ENCODE measurements at places on chromosomes 1 and 21.

- DNase-seq: no peak
Observed at GRCh38 chr1:228101994-228102790, 933 bp downstream of the C1orf35 start.

DNA sequence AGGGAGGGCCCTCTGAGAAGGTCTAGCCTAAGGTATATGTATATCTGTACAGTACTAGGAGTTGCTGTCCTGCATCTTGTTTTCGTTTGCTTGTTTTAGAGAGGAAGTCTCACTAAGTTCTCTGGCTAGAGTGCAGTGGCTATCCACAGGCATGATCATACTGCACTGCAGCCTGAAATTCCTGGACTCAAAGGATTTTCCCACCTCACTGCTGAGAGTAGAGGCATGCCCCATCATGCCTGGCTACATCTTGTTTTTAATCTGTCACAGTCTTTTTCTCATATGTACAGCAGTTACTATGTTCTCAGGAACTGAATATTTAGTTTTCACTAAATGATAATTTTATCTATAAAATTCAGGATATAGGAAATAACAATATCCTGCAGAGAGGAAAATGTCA is 15.3 kb upstream of the PYHIN1 start:
- no peak for DNase-seq

- DNase-seq: no peak
Observed at GRCh38 chr1:21298981-21299391, 8.7 kb upstream of the ECE1 start.

DNA sequence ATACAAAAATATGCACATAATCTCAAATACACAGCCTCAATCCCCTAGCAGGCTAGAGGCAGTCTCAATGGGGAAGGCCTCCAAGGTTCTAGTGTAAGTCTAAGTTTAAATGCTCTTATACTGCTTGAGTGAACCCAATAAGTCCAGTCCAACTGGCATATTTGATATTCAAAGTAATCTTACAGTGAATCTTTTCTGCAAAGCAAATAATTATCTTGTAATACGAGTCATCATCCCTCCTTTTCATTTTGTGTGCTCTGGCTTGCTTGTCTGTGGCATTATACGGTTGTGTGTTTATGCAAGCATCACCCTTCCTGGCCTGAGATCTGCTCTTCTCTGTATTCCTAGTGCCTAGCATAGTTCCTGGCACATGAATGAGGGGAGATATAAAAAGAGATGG is 166.9 kb upstream of the HMGB4 start:
- DNase-seq: no peak

- DNase-seq: no peak
Observed at GRCh38 chr21:42453224-42453985, 42.6 kb downstream of the RSPH1 start.

- peak; percentile 29 for DNase-seq
Observed at GRCh38 chr1:77888781-77889642, 588 bp downstream of the NEXN start.

- DNase-seq: peak; percentile 56
Observed at GRCh38 chr1:56644064-56644918, 823 bp upstream of the PRKAA2 start.

- DNase-seq: peak; percentile 66
Observed at GRCh38 chr1:61851849-61852669, 109.8 kb downstream of the PATJ start.

- no peak for DNase-seq
Observed at GRCh38 chr1:108854221-108855019, 2.5 kb downstream of the AKNAD1 start.

DNA sequence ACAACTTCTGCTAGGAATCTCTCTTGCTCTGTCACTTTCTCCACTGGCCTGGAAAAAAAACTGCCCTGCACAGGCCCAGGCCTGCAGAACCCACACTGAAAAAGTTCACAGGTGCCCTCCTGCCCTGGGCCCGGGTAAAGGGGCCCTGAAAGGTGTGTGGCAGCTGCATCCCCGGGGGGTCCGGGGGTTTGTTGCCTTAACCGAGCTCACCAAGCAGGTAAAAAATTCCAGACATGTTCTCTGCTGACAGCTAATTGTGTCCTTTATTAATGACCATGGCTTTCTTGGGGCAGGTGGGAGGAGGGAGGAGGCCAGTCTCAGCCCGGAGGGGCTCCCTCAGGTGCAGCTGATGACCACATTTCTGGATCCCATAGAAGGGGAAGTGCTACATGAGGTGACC is 122.9 kb downstream of the LACTBL1 start:
- no peak for DNase-seq

GRCh38 chr1:37762516-37762915 is 2.4 kb downstream of the EPHA10 start:
- no peak for DNase-seq

DNA sequence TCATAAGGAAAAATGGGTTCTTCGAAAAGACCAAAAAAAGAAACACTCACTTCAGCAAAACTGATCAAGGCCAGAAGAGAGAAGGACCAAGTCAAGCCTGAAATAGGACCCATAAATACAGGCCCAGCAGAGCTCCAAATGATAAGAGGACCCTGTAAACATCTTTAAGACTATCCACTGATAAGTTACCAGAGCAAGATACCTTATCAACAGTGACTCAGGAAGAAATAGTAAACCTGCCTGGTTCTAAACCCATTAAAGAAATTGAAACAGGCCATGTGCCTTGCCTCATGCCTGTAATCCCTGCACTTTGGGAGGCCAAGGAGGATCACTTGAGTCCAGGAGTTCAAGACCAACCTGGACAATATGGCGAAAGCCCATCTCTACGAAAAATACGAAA is 81.8 kb upstream of the ERRFI1 start:
- DNase-seq: no peak

DNA sequence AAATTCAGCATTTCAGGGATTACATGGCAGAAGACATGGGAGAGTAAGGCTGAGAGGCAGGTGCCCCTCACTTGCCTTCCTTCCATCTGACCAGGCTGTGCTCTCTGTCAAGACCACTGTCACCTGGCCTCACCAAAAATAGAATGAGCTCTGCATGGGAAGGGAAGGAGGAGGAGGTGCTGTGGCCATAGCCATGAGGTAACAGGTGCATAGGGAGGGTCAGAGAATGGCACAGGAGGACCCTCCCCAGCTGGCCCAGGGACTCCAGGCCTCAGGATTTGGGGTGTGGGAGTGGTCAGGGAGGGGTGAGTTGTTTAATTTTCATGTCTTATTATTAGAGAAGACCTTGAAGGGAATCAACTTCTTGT is 192.3 kb downstream of the FCRL5 start:
- DNase-seq: no peak

DNA sequence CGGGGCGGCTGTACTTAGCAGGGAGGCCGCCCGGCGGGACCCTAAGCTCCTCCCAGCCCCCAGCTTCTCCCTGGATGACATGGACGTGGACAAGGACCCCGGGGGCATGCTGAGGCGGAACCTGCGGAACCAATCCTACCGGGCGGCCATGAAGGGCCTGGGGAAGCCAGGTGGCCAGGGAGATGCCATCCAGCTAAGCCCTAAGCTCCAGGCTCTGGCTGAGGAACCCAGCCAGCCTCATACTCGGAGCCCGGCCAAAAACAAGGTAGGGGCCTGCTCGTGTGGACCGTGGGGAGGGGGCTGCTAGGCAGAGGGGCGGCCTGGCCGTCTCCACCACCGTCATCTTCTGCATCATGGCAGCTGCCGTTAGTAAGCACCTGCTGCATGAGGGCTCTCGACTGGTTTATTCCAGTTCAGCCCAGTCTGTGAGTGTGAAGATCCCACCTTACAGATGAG is 9.0 kb downstream of the ARHGEF16 start:
- DNase-seq: no peak

DNA sequence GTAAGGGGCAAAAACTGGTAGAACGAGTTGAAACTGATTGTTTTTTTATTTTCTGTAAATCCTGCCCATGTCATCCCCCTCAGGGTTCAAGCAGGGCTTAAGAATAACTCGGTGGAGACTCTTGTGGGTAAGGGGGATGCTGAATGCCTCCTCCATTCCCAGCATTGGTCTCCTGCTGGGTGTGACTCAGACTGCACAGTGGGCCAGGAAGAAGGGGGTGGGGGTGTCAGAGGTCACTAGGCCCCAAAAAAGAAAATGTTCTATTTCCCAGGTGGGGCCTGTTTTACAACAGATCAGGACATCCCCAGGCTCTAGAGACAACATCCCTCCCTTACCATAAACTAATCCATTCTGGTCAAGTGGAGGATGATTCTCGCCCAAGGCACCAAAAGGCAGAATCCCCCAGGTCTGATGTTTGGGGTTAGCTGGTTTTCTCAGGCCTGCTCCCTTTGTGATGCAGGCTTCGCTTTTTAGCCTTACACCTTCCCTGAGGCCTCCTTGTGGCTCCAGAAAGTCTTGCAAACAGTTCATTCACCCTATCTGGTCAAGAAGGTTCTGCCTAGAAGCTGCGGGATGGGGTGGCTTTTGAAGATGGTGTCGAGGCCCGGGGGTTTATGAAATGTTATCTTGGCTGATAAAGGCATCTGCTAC is 10.7 kb upstream of the GRHL3 start:
- DNase-seq: no peak

- no peak for DNase-seq
Observed at GRCh38 chr1:201551877-201552731, 13.2 kb downstream of the NAV1 start.

- no peak for DNase-seq
Observed at GRCh38 chr1:65821386-65821785, 28.7 kb downstream of the PDE4B start.

DNA sequence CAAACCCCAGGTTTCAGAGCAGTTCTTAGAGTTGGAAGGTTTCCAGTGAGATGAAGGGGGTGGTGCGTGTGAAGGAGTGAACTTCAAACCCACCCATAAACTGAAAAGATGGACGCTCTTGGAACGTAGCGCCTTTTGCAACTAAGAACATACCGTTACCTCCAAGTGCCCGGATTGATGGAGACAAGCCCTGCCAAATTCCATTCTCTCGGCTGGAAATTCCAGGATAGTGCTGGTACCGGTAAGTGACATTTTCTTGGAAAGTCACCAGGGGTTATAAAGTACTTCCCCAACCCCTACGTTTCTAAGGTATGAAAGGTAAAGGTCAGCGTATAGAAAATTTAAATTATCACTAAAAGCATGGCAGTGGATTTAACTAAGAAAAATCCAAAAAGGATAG is 91.6 kb upstream of the CLDN14 start:
- no peak for DNase-seq

DNA sequence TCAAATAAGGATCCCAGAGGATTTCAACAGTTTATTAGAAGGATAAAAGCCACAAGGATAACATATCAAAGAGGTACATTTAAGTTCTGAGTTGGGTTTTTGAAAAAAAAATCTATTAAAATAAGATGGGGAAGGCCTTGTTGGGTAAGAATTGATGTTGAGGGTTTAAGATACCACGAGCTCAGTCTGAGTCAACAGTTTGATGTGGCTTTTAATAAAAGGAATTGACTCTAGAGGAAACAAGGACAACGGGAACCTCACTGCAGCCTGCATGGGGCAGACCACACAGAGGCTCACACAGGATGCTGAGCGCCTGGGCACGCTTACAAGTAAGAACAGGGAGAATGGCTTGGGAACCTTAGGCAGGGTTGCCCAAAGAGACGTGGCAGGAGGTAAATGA is 107.5 kb downstream of the TIAM1 start:
- no peak for DNase-seq

- no peak for DNase-seq
Observed at GRCh38 chr1:25063591-25064416, 133.7 kb upstream of the RUNX3 start.

- DNase-seq: no peak
Observed at GRCh38 chr1:63042278-63042677, 258.3 kb downstream of the ATG4C start.

DNA sequence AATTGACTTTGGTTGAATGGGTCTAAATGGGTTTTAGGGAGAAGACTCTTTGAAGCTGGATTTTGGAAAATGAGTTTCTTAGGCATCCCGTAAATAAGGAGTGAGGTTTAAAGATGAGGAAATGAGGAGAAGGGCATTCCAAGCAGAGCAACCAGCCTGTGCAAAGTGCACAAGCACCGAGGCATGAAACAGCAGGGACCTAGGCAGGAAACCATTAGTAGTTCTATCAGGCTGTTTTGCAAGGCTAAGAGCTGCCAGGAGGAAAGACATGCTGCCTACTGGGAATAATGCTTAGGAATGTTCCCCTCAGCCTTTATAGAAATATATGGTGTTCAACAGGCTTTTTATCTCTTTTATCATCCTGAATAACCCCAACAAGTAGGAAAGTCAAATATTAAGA is 153.1 kb upstream of the FGGY start:
- no peak for DNase-seq

Data from DMS79 treated with DMSO at 0.1 percent for 48 hours (cell line).